ENCODE measurements at places on chromosomes 6 and 20.
A peak's percentile ranks its signal among the peaks of the same experiment; 100 is the strongest.

DNA sequence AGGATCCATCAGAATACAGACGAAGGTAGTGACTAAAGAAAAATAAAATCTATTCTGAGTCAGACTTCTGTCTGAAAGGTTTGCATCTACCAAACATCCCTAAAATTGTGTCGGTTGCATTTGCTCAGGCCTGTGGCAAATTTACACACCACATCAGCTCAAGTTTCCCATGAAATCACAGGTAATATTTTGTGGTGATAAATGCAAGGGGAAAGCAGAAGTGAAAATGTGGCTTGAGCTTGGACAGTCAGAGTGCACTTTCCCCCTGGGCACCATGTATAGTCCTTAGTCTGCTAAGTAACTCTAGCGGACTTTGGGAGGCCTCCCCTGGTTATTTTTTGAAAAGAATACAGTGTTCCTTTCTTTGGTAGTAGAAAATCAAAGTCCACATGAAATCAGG is 159.1 kb downstream of the PKHD1 start:
- DNase-seq = no peak

- no peak for DNase-seq
These were observed 27.3 kb upstream of the SLC22A23 start for GRCh38 chr6:3484192-3484591.

GRCh38 chr6:2633736-2634135 is 117.0 kb downstream of the MYLK4 start:
- DNase-seq = no peak

- DNase-seq = no peak
These were observed 159.2 kb downstream of the GMPR start for GRCh38 chr6:16397623-16398022.

DNA sequence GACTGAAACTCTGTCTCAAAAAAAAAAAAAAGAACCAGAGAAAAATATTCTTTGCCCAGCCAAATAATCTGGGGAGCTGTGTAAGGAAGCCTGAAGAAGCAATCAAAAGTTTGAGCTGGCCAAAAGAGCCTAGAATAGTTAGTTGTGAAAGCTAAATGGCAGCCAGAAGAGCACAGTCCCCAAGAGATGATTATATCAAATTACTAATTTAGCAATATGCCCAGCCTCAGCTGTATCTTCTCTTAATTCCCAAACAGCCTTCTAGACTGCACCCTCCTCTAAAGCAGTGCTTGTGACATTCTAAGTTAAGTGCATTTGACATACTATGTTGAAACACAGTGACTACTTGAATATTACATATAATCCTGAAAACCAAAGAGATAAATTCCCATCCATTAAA is 38.9 kb downstream of the CDK19 start:
- no peak for DNase-seq

GRCh38 chr6:117272891-117273290 is 7.5 kb downstream of the VGLL2 start:
- no peak for DNase-seq

GRCh38 chr6:161347125-161347524 is 73.3 kb upstream of the AGPAT4 start:
- DNase-seq = no peak

DNA sequence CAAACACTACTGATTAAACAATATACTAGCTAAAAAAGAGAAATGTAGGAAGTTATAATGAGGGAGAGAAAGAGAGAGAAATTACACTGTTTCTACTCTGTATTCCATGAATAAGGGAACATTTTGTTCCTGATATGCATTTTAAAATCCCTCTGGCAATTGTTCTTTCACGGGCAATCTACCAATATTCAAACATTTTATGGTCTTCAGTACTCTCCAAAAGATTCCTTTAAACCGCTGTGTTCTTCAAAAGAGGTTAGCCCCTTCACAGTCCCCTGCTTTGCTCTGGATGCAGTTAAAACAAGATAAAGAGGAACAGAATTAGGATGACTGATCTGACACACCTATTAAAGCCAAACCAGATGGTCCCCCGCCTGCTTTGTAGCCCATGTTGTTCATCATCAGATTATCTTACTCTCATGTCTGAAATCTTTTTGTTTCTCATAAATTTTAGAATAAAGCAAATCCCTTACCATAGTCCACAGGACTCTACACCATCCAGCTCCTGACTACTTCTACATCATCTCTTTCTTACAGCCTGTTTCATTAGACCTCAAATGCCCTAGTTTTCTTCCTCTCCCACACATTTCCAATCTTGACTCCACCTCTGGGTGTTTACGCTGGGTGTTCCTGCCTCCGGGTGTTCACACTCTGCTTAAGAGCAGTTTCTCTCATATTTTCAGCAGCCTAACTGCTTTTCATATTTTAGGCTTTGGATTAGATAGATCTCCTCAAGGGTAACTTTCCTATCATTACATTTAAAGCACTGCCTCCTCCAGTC is 399.7 kb downstream of the COL12A1 start:
- DNase-seq = no peak

DNA sequence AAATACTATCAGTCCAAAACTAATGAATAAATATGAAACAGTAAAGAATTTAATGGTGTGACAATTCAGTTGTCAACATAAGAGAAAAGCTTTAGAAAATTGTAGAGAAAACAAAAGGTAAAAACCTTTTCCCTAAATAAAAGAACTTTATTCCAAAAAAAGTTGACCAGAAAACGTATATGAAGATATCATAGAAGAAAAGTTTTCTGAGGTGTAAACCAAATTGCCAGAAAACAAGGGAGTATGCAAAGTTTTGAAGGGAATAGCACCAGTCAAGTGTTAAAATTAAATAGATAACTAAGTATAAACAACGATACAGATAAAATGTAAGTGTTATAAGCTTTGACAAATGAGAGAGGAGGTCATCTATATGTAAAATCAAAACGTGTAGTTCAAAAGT is 104.9 kb downstream of the HIVEP1 start:
- DNase-seq = no peak

- DNase-seq = no peak
These were observed 792.0 kb downstream of the MAFB start for GRCh38 chr20:39897058-39897457.

GRCh38 chr6:151014404-151015100 is 149.1 kb downstream of the MTHFD1L start:
- peak; percentile 35 for DNase-seq

- no peak for DNase-seq
These were observed 93.7 kb upstream of the PTPN1 start for GRCh38 chr20:50416269-50417022.

DNA sequence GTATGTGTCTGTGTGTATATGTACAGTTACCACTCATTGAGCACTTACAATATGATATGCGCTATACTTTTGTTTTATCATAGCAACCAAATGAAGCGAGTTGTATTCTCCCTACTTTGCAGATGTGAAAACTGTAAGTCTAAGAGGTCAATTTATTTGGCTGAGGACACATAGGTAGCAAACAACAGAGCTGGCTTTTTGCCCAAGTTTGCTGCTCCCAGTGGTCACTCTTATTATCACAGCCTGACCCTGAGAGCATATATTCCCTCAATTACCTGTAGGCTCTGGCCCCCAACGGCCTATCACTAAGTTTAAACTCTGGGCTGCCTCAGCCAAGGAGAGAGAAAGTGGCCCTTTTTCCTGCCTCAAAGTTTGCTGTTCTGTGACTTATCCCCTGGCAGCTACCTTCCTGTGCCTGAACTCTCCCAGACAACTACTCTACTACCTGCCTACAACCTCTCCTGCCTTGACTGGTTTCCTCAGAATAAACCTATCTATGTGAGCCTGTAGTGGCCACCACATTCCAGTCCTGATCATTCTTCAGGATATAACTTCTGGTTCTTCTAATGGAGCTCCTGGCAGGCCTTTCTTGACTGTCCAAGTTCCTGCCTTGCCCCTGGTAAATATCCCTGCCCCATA is 221.8 kb downstream of the FRK start:
- no peak for DNase-seq

GRCh38 chr6:14912706-14913105 is 333.2 kb upstream of the JARID2 start:
- no peak for DNase-seq

DNA sequence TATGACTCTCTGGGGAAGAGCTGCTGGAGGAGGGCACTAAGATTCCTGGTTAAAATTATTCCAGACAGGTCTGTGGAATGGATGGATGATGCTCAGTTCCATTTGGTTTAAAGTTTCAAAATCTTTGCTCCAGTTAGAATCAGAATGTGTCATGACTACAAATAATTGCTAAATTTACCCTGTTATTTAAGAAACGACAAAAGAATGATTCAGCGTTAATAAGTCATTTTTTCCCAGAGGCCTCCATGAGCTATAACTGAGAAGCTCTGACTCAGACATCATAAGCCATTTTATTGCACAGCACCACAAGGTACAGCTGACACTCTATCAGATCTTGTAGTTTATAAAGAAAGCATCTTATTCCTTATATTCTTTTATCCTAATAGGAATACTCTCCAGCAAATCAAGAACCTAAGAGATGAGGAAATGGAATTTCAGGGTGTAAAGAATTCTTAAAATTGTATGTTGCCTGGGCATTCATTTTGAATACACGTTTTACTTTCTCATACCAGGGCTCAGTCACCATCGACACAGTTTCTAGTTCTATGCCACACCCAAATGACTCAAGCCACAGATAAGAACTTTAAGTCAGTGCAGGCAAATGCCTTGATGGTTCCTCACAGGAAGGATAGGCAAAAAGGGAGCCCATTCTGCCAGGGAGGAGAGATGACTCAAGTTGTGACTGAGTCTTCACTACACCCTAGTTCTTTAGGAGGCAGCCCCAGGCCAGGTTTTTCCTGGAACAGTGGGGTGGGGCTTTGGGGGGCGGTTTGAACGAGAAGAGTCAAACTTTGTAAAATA is 636.0 kb downstream of the MMUT start:
- DNase-seq = no peak

DNA sequence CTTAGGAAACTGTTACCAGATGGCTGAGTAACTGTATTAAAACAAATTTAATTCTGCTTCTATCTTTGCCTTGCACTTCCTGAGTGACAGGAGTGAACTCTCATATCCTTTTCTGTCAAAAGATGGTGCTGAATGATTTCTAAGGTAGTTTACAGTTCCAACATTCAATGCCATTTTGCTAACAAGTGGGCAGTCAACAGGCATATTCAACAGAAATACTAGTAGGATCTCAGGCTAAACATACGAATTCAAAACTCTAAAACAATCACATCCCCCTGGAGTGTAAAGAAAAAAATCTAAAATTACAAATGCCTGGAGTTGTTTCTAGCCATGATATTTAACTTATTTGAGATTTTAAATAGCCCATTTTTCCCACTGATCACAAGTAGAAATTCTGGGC is 6.7 kb downstream of the PSMB9 start:
- no peak for DNase-seq

DNA sequence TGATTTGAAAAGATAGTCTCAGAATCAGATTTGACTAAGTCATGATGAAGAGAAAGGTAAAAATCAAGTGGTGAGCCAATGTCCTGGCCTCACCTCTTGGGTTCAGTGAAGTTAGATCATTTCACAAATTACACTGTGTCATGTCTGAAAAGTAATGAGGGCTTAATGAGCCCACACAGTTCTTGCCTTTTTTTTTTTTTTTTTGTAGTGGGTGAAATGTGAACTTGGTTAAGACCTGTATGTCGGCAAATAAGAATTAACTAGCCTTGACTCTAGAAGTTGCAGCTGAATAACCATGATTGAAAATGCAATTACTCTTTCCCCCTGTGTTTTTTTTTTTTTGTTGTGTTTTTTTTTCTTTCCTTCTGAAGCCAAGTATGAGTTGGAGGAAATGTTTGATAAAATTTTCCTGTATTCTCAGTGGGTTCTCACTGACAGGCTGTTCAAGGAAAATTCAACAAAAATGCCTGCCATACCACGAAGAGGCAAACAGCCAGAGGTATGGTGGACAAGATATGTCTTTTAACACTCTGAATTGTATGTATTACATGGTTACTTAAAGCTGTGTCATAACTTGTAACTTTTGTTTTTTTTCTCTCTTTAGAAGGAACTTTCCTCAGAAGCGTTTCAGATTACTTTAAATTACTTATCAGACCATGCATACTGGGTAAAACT is 135.2 kb upstream of the MLIP start:
- no peak for DNase-seq

DNA sequence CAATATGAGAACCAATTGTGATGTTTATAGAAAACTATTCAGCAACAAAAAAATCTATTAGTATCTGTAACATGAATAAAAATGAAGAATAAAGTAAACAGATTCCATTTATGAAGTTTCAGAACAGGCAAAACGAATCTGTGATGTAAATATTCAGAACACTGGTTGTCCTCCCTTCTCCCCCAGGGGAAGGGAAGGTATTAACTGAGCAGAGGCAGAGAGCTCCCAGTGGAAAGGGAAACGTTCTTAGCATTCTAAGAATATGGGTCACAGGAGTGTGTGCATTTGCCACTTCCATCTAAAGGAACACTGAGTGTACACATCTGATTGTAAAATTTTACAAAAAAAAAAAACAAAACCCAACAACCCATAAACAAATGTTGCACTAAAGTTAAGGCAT is 23.1 kb downstream of the SPAG4 start:
- DNase-seq = no peak

GRCh38 chr6:133767357-133767970 is 121.4 kb upstream of the TCF21 start:
- DNase-seq = no peak

- DNase-seq = no peak
These were observed at the start of gene HIVEP1 for GRCh38 chr6:12012038-12012557. Gene HIVEP1 (plus strand): TSS chr6:12012312. CDS start chr6:12015629, 3,317 bp downstream.

- DNase-seq = no peak
These were observed 33.5 kb downstream of the DLL1 start for GRCh38 chr6:170257376-170257775.

DNA sequence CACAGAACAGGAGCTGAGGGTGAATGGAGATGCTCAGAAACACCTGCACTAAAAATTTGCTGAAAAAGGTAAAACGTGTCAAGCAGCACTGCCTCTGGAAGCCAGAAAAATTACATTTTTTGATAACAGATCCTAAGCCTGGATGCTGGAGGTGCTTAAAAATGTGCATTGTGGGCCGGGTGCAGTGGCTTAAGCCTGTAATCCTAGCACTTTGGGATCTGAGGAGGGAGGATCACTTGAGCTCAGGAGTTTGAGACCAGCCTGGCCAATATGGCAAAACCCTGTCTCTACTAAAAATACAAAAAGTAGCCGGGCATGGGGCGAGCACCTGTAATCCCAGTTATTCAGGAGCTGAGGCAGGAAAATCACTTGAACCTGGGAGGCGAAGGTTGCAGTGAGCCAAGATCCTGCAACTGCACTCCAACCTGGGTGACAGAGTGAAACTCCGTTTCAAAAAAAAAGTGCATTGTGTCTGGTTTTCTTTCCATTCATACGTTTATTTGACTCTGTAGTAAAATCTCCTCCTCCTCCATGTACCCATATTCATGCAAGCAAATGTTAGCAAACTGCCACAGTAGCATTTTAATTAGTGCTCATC is 587 bp upstream of the BTN3A1 start:
- no peak for DNase-seq

DNA sequence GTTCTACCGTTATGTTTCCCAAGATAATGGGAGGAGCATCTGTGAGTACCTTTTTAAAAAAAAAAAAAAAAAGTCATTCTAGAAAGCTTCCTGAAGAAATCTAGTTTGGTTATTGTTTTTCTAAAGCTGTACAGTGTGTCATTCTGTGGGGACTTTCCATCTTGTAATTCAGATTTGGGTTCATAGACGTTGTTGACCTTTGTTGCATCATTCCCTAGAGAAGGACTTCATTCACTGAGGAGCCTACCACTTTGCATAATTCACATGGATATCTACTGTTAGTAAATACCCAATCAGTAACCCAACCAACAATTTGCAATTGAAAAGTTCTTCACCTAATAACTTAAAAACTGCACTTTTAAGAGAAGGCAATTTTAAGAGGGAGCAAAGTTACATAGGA is 60.1 kb downstream of the RPP40 start:
- no peak for DNase-seq

GRCh38 chr6:29943053-29943966 is 978 bp downstream of the HLA-A start:
- no peak for DNase-seq
